ENCODE measurements at places on chromosomes 7 and 10. TPM values are rescaled to one million over a fixed set of nuclear protein-coding genes. Genes with fewer than 3 reads are reported as not detected.

The GPR15LG gene
- not detected for total RNA-seq

The TSPAN13 gene
- total RNA-seq, result 30.1 TPM

DNA sequence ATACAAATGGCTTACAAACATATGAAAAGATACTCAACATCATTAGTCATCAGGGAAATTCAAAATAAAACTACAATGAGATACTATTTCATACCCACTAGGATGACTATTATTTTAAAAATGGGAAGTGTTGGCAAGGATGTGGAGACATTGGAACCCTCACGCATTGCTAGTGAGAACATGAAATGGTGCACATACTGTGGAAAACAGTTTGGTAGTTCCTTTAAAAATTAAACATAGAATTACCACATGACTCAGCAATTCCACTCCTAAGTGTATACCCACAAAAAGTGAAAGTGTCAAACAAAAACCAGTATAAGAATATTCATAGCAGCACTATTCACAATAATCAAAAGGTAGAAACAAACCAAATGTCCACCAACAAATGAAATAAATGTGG lies 48.5 kb upstream of the SHTN1 start:
- H3K27me3 ChIP-seq, result no peaks in the 10 kb centered on the region
- no peak for DNase-seq
- H3K4me1 ChIP-seq, result no peaks in the 10 kb centered on the region
- no peak overlapping the region for H3K27ac ChIP-seq
- no peaks in the 10 kb centered on the region for H3K36me3 ChIP-seq

- no peak overlapping the region for H3K4me3 ChIP-seq
- H3K27ac ChIP-seq, result no peak overlapping the region
- no peaks in the 10 kb centered on the region for H3K36me3 ChIP-seq
- H3K4me1 ChIP-seq, result no peaks in the 10 kb centered on the region
- DNase-seq, result peak; percentile 21
Measured at GRCh38 chr10:49079499-49079898, 35.8 kb downstream of the VSTM4 start.

The SAMD9 gene
- 27.8 TPM for total RNA-seq

DNA sequence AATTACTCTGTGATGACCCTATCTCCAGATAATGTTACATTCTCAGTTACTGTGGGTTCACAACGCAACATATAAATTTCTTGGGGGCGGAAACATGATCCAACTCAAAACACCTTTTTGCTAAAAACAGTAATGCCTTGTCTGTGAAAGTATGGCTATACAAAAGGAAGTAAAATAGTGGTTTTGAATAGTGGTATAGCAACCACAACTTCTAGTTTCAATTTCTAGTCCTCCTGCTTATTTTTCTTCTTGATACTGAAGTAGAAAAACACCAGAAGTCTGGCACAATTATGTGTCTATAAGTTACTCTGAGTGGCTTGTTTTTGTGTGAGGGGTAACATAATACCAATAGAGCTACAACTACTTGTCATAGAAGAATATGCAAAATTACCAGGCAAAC lies 21.5 kb upstream of the ZNF800 start:
- no peaks in the 10 kb centered on the region for H3K36me3 ChIP-seq
- no peak overlapping the region for H3K4me3 ChIP-seq
- DNase-seq, result no peak

The STX1A gene
- total RNA-seq, result 6.2 TPM

The BLNK gene
- 81.6 TPM for total RNA-seq

- no peak for DNase-seq
- H3K27ac ChIP-seq, result no peak overlapping the region
- H3K27me3 ChIP-seq, result no peaks in the 10 kb centered on the region
- no peaks in the 10 kb centered on the region for H3K36me3 ChIP-seq
Measured at GRCh38 chr7:35336444-35336843, 82.5 kb upstream of the TBX20 start.

DNA sequence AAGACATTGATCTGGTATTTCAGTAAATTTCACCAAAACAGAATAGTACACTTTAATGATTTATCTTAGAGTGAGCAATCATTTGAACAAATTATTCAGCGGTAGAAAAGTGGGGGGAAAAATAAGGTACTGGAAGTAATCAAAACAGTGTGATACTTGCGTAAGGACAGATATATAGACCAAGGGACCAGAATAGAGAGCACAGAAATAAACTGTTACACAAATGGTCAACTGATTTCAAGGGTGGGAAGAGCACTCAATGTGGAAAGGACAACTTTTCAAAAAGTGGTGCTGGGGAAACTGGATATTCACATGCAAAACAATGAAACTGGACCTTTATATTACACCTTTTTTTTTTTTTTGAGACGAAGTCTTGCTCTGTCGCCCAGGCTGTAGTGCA lies 119.9 kb downstream of the NRBF2 start:
- no peaks in the 10 kb centered on the region for H3K27me3 ChIP-seq
- H3K36me3 ChIP-seq, result peaks cover 20% of the 10 kb centered on the region
- H3K27ac ChIP-seq, result no peak overlapping the region
- peaks cover 65% of the 10 kb centered on the region for H3K4me1 ChIP-seq

The CRYGN gene
- not detected for total RNA-seq

DNA sequence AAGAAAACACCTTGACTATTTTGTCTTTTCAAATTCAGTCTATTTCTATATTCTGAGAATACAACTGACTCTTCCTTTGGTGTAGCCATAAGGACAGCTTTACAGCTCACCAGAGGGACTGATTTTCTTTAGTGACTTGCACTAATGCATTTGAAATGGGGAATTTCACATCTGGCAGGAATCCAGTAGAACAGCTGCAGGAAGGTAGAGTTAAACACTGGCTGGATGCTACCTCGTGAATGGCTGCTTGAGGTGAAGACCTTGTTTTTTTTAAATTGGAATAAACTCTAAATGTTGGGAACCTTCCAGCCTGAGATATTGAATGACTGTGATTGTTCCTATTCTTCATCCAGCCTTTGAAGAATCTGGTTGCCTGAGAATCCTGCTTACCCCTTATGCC lies 139.5 kb upstream of the STK17A start:
- no peaks in the 10 kb centered on the region for H3K36me3 ChIP-seq
- H3K27ac ChIP-seq, result no peak overlapping the region
- no peak overlapping the region for H3K4me3 ChIP-seq
- no peaks in the 10 kb centered on the region for H3K27me3 ChIP-seq

DNA sequence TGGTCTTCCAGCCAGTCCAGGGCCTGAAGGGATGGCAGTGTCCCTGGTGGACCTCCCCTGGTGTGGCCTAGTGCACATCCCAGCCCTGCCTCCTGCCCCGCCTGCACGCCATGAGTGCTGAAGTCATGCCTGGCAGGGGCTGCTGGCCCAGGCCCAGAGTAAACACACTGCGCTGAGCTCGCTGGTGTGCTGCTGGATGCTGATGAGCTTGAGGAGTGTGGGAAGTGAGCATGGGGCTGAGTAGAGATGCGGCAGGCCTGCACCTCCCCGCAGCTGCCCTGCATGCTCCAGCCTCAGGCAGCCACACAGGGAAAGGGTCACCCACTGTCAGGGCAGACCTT lies 43.2 kb downstream of the HTRA1 start:
- no peaks in the 10 kb centered on the region for H3K4me1 ChIP-seq
- H3K27me3 ChIP-seq, result no peaks in the 10 kb centered on the region
- H3K36me3 ChIP-seq, result no peaks in the 10 kb centered on the region
- DNase-seq, result no peak
- H3K27ac ChIP-seq, result peak overlapping the region; percentile 10
- no peak overlapping the region for H3K4me3 ChIP-seq

The CFAP43 gene
- total RNA-seq, result 0.13 TPM

The SLC39A12 gene
- total RNA-seq, result not detected

The NEBL gene
- 0.49 TPM for total RNA-seq

GRCh38 chr7:77537778-77538280 lies 734 bp downstream of the PTPN12 start:
- DNase-seq, result no peak
- no peaks in the 10 kb centered on the region for H3K36me3 ChIP-seq
- H3K4me3 ChIP-seq, result peak overlapping the region; percentile 97
- no peaks in the 10 kb centered on the region for H3K27me3 ChIP-seq
- peak overlapping the region; percentile 99 for H3K27ac ChIP-seq
- H3K4me1 ChIP-seq, result peaks cover 39% of the 10 kb centered on the region

The CADPS2 gene
- 15.7 TPM for total RNA-seq

- DNase-seq, result peak; percentile 86
- H3K27me3 ChIP-seq, result no peaks in the 10 kb centered on the region
- no peaks in the 10 kb centered on the region for H3K36me3 ChIP-seq
- H3K4me1 ChIP-seq, result peaks cover 19% of the 10 kb centered on the region
Measured at GRCh38 chr10:61750943-61751471, 88.3 kb downstream of the CABCOCO1 start.

DNA sequence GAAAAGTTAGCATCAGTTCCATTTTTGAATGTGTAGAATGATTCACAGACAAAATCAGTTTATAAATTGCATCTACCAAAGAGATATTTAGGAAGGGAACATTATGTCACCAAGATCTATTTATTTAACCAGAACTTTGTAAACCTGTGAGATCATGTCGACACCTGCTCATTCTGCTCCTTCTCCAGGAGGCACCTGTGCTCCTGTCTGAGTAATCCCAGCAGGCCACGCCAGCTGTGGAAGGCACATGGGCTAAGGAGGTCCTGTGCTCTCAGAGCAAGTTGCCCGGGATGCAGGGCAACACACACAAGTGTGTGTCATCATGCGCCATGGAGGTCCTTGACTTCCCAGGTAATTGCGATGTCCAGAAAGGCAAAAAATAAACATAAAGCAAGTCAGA lies 45.5 kb upstream of the ADARB2 start:
- no peak overlapping the region for H3K27ac ChIP-seq
- no peaks in the 10 kb centered on the region for H3K4me1 ChIP-seq
- H3K27me3 ChIP-seq, result no peaks in the 10 kb centered on the region
- no peak for DNase-seq
- H3K36me3 ChIP-seq, result no peaks in the 10 kb centered on the region

- H3K4me1 ChIP-seq, result peaks cover 62% of the 10 kb centered on the region
- peak overlapping the region; percentile 21 for H3K4me3 ChIP-seq
- H3K27me3 ChIP-seq, result peaks cover 92% of the 10 kb centered on the region
- no peaks in the 10 kb centered on the region for H3K36me3 ChIP-seq
- no peak for DNase-seq
- no peak overlapping the region for H3K27ac ChIP-seq
Measured at GRCh38 chr10:93068411-93069244, 5.1 kb upstream of the CYP26A1 start.

The LRIT1 gene
- total RNA-seq, result not detected

The ANKRD2 gene
- not detected for total RNA-seq

The SPAM1 gene
- not detected for total RNA-seq

DNA sequence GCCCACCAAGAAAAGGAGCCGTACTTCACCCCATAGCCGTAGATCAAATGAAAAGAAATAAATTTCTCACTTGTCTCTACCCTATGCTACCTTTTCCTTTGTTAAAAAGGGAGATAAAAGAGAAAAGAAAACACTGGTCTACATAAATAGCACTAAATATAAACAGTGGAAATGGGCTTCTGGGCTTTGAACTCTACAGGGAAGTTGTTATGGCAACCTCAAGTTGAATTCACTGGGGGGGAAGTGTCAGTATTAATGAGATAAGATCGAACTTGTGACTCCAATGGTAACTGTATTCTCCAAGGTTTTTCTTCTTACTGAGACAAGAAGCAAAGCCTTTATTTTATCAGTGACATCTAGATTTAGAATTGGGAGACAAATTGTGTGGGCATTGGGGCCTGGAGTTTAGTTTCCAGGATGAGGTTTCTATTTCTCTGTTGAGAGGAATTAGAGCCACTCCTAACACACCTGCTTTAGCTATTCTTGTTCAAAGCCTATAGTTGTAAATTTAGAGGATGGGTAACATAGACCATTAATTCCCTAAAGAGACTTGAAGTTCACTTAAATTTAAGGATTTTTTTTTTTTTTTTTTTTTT lies 604.3 kb upstream of the GALNT17 start:
- H3K36me3 ChIP-seq, result no peaks in the 10 kb centered on the region
- no peaks in the 10 kb centered on the region for H3K4me1 ChIP-seq
- no peak for DNase-seq

The FGFBP3 gene
- total RNA-seq, result 1.2 TPM

DNA sequence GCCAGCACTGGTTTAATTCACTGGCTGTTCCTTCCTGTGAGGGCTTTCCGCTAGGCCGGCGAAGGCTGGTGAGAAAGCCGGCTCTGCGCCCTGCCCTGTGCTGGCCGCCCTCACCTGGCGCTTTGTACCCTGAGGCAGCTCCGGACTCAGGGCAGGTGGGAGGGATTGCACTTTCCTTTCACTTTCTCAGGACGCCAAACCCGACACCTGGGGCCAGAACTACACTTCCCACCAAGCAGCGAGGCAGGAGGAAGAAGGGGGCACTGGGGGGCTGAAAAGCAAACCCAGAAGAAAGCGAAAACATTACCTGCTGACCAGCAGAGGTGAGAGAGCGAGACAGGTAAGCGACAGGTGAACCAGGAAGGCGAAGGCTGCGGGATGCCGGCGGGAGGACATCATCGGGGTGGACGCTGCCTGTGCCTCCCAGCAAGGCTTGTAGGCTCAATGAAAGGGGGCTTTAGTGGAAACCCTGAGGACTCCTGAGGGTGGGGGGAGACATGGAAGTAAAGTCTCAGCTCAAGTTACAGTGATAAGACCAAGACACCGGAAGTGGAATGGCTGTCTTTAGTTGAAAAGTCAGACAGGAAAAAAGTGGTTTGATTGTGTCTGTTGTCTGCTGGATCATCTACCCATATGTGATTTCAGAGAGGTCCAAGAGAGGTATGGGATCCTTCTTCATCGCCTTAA lies at the start of gene RAB19:
Gene RAB19 (plus strand): TSS at position 181 of the 687 bp plus-strand sequence. CDS start 3,589 bp downstream, outside the sequence.
- H3K4me1 ChIP-seq, result no peaks in the 10 kb centered on the region
- H3K27ac ChIP-seq, result peak within 1 kb of the TSS; percentile 58
- H3K27me3 ChIP-seq, result no peaks in the 10 kb centered on the region
- H3K4me3 ChIP-seq, result peak within 1 kb of the TSS; percentile 41
- DNase-seq, result peak; percentile 88
- peaks cover 19% of the 10 kb centered on the region for H3K36me3 ChIP-seq

The SPDYE3 gene
- not detected for total RNA-seq

The TNS3 gene
- total RNA-seq, result 151 TPM

DNA sequence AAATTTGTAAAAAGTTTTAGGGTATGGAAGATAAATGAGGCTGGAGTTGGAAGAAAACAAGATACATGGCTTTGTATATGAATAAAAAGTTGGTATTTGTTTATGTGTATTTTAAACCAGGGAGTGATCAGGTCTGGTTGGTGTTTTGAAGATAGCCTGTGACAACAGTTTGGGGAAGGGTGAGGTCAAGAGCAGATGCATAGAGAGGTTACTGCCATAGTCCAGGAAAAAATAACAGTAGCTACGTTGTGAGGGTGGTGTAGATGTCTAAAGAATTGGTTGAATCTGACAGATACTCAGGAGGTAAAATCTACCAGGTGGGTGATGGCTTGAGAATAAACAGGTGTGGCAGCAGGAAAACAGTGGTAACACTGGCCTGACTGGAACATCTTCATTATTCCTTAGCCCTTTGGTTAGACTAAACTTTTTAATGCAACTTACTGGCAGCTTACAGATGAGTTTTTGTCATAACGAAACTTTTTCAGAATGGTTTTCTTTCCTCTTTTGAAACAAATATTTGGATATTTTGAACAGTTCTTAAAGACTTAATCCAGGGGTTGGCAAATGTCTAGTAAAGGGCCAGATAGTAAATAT lies 25.5 kb downstream of the ZNRF2 start:
- no peaks in the 10 kb centered on the region for H3K27me3 ChIP-seq
- no peak for DNase-seq
- H3K4me1 ChIP-seq, result peaks cover 73% of the 10 kb centered on the region

- no peak for DNase-seq
- H3K4me3 ChIP-seq, result no peak overlapping the region
- no peak overlapping the region for H3K27ac ChIP-seq
- no peaks in the 10 kb centered on the region for H3K4me1 ChIP-seq
- no peaks in the 10 kb centered on the region for H3K27me3 ChIP-seq
Measured at GRCh38 chr7:79979437-79979836, 155.2 kb upstream of the GNAI1 start.

The CDK6 gene
- 29.9 TPM for total RNA-seq

The UNCX gene
- total RNA-seq, result not detected

The FXYD4 gene
- total RNA-seq, result not detected

The IKZF1 gene
- total RNA-seq, result 212 TPM

The PARD3 gene
- total RNA-seq, result 14.6 TPM
